BJ (cell line): ENCODE measurements at places on chromosomes 3 and 15.

- no peak for DNase-seq
Observed at GRCh38 chr3:99843590-99844258, 26.1 kb downstream of the CMSS1 start.

GRCh38 chr3:189455641-189456417, 175.4 kb upstream of the TP63 start:
- DNase-seq: no peak

- no peak for DNase-seq
Observed at GRCh38 chr3:126151562-126152302, 28.7 kb downstream of the ALDH1L1 start.

GRCh38 chr15:51104512-51104911, 9.8 kb upstream of the TNFAIP8L3 start:
- DNase-seq: no peak

DNA sequence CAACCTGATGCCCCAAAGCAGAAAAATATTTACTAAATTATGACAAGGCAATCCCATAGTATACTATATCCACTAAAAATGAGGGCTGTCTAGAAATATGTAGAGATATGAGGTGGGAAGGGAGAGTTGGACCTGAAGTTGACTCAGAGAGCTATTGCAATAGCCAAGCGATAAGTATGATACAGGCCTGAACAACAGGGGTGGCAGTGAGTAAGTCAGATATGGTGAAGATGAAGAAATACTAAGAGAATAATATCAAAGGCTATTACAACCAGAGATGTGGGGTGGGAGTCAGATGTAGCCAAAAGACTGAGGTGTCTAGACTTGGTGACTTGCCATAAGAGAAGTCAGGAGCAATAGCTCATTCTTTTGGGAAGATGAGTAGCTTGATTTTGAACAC, 9.2 kb downstream of the HSPBAP1 start:
- DNase-seq: no peak

DNA sequence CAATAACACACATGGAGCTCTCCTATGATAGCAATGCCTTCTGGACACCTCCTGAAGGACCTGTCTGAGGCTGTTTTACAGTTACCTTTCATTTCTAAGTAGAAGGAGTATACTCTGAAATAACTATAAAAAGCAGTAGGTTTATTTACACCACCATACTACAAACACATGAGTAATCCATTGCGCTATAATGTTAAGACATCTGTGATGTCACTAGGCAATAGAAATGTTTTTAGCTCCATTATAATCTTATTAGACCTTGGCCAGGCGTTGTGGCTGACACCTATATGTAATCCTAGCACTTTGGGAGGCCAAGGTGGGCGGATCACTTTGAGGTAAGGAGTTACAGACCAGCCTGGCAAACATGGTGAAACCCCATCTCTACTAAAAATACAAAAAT, 24.7 kb downstream of the PXK start:
- no peak for DNase-seq

DNA sequence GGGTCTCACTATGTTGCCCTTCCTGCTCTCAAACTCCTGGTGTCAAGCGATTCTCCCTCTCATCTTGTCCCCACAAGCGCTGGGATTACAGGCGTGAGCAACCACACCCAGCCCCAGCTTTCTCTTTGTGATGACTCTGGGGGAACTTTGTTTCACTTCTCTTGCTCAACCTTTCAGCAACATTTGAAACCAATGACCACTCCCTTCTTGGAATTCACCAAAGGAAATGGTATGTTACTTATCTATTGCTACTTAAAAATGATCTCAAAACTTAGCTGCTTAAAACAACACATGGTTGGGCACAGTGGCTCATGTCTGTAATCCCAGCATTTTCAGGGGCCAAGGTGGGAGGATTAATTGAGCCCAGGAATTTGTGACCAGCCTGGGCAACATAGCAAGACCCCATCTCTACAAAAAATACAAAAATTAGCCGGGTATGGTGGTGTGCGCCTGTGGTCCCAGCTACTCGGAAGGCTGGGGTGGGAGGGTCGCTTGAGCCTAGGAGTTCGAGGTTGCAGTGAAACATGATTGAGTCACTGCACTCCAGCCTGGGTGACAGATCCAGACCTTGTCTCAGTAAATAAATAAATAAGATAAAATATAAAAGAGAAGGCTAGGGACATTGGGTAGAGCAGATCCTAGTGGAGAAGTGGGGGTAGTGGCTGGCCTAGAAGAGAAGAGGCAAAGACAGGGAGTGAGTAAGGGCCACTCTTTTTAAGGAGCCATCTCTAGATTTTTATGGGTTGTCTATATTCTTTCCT, 10.3 kb upstream of the COPG1 start:
- no peak for DNase-seq

- peak; percentile 84 for DNase-seq
Observed at GRCh38 chr15:38868326-38869114, 303.9 kb upstream of the RASGRP1 start.

DNA sequence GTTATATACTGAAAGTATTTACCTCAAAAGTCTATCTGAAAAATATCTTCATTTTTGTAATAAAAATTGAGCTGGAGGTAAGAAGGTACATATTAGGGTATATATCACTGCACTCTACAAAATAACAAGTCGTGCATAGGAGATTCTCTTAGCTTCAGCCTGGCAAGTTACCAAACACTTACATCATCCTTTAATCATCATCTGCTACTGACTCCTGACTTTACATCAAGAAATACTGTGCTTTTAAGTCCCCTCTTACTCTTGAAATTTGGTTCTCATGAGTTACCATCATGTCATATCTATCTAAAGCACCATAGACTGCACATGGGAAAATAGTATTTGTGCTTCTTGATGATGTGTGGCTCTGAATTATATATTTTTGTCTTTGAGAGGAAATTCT, 50.8 kb downstream of the LYSMD4 start:
- DNase-seq: peak; percentile 63

DNA sequence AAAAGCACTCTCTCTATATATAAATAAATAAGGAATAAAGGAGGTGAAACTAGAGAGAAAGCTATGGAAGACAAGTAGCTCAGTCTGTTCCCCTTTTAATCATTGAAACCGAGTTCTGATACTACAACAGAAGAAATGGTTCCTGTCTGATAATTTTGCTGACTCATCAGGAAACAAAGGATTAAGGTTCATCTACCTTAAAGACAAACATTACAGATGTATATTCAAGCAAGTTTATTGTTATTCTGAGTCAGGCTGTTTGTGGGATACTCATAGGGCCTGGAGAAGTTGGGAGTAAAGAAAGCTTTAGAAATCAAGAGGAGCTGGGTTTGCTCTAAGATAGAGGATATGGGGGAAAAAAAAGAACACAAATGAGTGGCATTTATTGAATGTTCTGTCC, 566.0 kb downstream of the ROBO2 start:
- no peak for DNase-seq

GRCh38 chr3:95971573-95971972, 842.8 kb upstream of the EPHA6 start:
- DNase-seq: no peak

DNA sequence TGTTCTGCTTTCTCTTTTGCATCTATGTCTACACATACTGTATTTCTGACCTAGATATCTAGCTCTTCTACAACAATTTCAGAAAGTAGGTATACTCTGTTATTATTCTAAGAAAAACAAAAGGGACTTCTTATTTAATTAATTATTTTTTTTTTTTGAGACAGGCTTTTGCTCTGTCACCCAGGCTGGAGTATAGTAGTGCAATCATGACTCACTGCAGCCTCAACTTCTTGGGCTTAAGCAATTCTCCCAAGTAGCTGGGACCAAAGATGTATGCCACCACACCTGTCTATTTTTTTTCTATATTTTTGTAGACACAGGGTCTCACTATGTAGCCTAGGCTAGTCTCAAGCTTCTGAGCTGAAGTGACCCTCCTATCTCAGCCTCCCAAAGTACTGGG, 130.6 kb downstream of the MBNL1 start:
- DNase-seq: no peak

GRCh38 chr3:150096700-150097587, 126.2 kb upstream of the PFN2 start:
- no peak for DNase-seq

GRCh38 chr15:43527016-43527801, 9.8 kb downstream of the MAP1A start:
- no peak for DNase-seq

- no peak for DNase-seq
Observed at GRCh38 chr3:134876836-134877235, 81.8 kb downstream of the EPHB1 start.

DNA sequence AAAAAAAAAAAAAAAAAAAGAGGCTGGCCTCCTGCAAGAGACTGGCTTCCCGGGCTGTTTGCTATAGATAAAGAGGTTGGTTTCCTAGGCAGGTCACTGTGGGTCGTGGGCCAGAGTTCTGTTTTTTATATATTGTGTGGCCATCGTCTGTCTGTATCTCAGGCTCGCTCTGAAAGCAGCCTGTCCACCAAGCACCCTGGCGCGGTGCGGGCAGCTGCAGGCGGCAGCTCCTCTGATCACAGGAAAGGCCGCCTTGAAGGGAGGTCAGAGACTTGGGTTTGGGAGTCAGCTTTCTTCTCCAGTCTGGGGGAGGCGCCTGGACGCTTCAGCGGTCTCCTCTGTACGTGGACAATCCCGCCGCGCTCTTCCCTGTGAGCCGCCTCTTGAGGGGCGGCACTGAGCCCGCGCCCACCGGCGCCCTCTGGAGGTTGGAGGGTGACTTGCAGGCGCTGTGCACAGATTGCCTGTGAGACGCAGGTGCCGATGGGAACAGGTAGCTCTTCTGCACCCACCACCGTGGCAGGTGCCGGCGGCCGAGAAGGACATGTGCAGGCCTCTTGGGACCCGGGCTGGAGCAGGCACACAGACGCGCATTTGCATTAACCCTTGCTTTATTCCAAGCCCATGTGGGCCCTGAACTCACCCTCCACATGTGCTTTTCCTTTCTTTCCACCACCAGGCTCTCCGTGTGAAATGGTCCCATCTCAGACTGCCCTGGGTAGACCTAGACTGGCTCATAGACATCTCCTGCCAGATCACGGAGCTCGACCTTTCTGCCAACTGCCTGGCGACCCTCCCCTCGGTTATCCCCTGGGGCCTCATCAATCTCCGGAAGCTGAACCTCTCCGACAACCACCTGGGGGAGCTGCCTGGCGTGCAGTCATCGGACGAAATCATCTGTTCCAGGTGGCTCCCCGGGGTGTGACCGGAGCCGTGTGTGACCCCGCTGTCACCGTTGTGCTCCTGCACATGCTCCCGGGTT, 89.3 kb downstream of the LRRK1 start:
- no peak for DNase-seq

- no peak for DNase-seq
Observed at GRCh38 chr3:124559846-124560574, 170.2 kb upstream of the UMPS start.

- no peak for DNase-seq
Observed at GRCh38 chr15:100075229-100075628, 266.5 kb downstream of the ADAMTS17 start.

DNA sequence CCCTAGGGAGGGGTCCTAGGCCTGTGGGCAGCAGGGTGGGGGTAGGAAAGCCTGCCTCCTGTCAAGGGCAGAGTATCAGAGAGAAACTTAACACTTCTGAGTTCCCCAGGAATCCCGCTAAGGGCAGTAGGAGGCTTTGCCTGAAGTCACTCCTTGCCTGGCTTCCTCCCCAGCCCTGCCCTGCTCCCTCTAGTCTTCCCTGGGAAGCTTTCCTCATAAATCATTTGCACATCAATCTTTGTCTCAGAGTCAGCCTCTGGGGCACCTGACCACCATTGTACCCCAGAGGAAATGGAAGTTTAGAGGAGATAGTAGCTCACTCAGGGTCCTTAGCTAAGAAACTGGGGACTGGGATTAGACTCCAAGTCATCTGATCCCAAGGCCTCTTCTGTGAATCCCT, 129.4 kb upstream of the TLE3 start:
- no peak for DNase-seq

DNA sequence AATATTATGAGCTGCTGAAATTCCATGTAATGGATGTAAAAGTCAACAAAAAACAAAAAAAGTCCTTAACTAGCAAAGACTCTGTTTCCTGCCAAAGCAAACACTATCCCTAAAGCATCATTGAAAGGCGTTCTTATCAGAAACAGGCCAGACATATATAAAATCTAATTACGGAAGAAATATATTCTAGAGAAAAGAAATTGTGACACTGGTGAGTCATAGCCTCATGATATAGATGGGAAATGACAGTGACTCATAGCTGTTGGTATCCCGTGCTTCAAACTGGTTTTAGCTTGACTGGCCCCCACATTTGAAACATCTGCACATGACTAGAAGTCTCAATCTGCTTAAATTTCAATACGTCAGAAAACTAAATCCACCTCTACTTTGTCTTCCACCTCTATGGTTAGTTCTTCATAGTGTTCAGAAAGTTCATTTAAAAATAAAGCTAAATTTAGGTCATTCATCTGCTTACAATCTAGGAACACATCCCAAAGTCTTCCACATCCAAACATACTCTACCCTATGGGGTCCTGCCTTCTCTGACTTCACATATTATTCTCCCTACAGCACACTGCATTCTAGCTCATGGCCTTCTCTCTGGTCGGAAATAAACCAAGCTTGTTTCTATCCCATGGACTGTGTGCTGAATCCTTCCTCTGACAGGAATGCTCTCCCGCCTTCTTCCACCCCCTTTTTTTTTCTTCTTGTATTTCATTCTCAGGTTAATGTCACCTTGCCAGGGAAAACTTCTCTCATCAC, 456.3 kb upstream of the ARRDC4 start:
- DNase-seq: no peak

DNA sequence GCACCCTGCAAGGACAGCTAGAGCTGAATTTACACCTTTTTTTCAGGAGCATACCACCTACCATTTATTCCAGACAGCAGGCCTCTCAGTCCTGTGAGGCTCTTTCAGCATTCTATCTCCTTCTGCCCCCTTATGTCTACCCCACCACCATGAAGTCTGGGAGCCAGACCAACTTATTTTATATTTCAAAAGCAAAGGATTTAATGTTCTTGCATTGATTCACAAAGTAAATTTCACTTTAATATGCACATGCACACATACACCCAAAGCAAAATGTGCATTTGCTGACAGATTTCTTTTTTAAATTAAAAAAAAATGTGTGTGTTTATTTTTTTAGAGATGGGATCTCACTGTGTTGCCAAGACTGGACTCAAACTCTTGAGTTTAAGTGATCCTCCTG, 264.2 kb upstream of the LRRC3B start:
- no peak for DNase-seq

- DNase-seq: no peak
Observed at GRCh38 chr3:62723166-62723913, 151.9 kb downstream of the CADPS start.

DNA sequence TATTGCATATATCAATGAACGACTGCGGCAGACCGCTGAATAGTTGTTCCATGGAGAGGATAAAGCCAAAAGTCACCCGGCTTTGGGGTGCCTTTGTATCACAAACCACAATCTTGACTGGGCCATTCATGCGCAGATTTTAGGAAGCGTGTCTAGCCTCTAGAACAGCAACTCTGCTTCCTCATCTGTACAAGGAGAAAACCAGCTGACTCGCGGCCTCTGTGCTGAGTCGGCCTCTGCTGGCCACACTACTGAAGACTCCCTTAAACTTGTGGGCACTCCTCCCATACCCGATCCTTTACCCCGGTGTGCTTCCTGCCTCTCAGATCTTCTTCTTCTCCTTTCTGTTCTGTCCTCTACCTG, 872 bp downstream of the DLEC1 start:
- DNase-seq: no peak

GRCh38 chr3:45538641-45538986, 55.9 kb upstream of the LIMD1 start:
- no peak for DNase-seq

- DNase-seq: no peak
Observed at GRCh38 chr3:79767194-79767904, 449 bp downstream of the ROBO1 start.
